ENCODE measurements at places on chromosomes 2 and 18.

DNA sequence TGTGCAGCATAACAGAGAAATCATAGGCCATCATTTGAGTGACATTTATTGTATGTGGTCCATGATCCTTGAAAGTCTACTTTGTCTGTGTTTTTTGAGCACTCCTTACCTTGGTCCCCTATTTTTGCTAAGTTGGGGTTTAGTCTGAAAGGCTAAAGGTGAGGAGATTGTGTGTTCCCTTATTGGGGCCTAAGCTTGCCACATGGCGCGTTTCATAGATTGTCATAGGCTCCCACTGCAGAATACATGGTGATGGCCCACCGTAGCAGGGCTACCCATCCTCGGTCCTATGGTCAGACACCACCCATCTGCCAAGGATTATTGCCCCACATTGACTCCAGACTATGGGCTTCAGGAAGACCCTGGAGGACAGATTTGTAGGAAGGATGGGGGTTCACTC, 117.0 kb upstream of the ZSWIM2 start:
- no peak for DNase-seq

DNA sequence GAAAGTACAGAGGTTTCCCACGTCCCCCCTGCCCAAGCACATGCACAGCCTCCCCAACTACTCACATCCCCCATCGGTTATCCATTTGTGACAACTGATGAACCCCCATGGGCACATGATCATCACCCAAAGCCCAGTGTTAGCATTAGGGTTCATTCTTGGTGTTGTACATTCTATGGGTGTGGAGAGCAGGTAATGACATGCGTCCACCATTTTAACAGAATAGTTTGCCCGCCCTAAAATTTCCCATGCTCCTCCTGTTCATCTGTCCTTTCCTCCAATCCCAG, 74.3 kb downstream of the LONRF2 start:
- DNase-seq, result no peak

GRCh38 chr2:221202431-221202830, 369.7 kb downstream of the EPHA4 start:
- no peak for DNase-seq

DNA sequence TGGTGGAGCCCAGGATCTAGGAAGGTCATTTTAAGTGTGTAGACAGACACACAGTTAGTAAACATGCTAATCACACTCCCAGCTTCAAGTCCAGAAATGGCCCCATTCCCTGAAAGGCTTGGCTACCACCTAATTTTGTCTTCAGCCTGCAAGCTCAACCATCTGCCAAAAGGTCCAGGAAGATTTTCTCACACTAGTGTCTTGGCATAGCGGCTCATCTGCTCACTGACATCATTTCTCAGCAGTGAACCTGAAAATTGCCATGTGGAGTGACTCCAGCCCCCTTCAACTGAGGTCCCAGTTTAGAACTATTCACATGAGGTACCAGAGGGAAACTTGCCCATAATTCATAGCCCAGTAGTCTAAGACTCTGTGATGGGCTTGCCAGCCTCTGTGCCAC, 748.9 kb downstream of the LRP1B start:
- no peak for DNase-seq

- no peak for DNase-seq
Measured at GRCh38 chr2:128384446-128384845, 65.8 kb upstream of the HS6ST1 start.

DNA sequence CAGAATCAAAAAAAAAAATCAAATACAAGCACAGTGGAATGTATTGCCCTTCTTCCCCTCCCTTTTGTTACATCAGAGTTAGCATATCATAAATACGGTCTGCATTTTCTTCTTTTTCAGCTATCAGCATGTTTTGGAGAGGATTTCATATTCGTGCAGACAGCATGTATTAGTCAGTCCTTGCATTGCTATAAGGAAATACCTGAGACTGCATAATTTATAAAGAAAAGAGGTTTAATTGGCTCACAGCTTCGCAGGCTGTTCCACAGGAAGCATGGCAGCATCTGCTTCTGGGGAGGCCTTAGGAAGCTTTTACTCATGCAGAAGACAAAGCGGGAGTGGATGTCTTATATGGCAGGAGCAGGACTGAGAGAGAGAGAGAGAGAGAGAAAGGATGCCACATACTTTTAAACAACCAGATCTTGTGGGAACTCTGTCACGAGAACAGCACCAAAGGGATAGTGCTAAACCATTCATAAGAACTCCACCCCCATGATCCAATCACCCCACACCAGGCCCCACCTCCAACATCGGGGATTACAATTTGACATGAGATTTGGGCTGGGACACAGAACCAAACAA, 8.9 kb downstream of the IL1B start:
- no peak for DNase-seq

DNA sequence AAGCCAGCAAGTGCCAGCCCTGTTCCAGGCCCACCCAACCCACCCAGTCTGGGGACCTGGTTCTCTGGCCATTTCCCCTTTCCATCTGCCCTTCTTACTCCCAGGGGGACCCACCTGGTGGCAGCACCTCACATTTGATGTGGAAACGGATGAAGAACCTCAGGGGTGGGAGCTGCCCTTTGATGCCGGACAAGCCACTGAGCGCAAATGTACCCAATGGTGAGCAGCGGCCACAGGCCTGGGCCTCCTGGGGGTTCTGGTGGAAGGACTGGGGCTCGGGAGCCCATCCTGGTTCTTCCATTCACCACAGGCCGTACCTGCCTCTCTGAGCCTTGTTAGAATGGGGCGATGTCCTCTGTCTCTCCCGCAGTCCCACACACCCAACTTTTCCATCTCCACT, 84.7 kb downstream of the EPAS1 start:
- no peak for DNase-seq

GRCh38 chr2:27164960-27165763, 16.4 kb downstream of the TCF23 start:
- DNase-seq, result no peak

DNA sequence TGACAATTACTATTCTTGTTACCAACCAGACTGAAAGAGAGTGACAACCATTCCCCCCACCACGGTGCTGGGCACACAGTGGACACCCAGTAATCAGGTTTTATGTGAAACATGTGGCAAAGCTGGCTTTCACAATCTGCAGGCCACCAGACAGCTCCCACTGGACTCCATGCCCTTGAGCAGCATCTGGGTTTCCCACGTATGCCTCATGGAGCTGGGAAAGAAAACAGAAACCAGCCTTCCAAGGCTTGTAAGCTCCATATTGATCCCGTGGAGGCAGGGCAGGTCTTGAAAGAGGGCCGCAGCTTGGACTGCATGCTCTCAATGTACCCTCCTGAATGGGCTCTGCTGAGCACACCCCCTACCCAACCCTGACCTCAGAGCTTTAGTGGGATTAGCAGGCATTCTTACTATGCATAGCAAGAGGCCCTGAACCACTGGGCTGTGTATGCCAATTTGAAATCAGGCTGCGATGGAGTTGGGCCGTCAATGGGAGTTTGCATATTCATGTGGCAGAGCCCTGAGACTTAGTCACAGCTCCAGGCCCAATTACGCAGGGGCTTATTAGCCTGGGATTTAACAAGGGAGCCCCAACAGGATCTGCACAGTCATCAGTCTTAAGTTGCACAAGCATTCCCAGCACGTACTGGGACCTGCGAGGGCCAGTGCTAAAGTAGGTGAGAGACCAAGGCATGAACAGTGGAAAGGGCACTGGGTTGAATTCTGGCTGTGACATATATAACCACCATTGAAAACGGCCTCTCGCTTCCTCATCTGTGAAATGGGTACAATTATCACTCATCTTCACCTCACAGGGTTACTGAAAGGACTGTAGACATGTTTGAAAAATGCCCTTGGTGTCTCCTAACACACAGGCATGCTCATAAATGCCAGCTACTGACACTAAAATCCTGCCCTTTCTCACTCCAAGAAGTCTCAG, 10.5 kb downstream of the C1QL2 start:
- DNase-seq, result no peak

GRCh38 chr2:1607236-1607920, 136.9 kb downstream of the PXDN start:
- no peak for DNase-seq

DNA sequence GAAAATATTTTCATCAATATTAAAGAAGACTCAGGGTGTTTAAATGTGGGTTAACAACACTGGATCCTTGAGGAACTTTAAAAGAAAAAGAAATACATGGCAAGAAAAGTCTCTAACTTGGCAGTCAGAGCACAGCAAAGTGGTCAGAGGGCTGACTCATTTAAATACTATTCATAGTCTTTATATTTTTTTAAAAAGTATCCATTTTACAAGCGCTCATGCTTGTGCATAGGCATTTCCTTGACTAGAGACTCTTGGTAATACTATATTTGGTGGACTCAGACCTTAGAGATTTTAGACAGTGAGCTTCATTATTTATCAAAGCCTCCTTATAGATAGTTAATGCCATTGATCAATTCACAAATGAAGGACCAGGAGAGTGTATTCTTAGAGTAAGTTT, 110.2 kb downstream of the ABCA12 start:
- DNase-seq, result no peak

- no peak for DNase-seq
Measured at GRCh38 chr2:44929735-44930273, 11.7 kb upstream of the SIX3 start.

GRCh38 chr18:59861963-59862819, 37.6 kb upstream of the PMAIP1 start:
- no peak for DNase-seq

GRCh38 chr2:227545990-227546389, 52.7 kb upstream of the SCYGR2 start:
- DNase-seq, result no peak

DNA sequence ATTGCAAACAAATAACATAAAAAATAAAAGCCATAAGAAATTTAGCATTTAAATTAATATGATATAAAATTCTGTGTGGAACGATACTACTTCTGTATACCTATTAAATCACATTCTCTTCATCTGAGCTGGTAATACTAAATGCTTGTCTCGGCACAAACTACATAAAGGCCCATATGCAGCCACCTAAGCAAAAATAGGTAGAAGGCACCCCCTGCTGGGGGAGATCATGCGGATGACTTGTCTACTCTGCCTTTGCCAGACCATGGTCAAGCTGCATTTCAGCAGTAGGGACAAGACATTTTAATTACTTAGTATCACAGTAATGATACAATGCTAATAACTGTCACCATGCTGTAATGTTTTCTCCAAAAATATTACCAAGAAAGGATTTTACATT, 108.0 kb downstream of the CDH19 start:
- peak; percentile 9 for DNase-seq

DNA sequence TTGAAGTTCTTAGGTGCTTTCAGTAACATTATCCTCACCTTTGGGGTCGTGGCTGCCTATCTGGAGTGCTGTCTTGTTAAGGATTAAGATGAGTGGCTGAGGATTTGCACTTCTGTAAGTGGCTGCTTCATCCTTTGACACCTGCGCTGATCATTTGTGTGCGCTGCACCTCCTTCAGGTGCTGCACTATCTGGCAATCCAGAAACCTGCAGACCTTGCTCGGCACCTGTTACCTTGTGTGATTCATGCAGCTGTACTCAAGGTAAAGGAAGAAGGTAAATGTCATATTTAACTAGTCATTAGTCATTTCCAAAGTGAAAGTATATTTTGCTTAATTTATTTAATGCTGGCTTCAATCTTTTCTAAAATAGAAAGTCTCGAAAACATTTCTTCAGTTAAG, 110.3 kb downstream of the RAB3GAP1 start:
- DNase-seq, result no peak

GRCh38 chr18:36769172-36769571, 59.6 kb downstream of the TPGS2 start:
- DNase-seq, result no peak

GRCh38 chr2:190123956-190124355, 61.4 kb upstream of the MSTN start:
- no peak for DNase-seq

DNA sequence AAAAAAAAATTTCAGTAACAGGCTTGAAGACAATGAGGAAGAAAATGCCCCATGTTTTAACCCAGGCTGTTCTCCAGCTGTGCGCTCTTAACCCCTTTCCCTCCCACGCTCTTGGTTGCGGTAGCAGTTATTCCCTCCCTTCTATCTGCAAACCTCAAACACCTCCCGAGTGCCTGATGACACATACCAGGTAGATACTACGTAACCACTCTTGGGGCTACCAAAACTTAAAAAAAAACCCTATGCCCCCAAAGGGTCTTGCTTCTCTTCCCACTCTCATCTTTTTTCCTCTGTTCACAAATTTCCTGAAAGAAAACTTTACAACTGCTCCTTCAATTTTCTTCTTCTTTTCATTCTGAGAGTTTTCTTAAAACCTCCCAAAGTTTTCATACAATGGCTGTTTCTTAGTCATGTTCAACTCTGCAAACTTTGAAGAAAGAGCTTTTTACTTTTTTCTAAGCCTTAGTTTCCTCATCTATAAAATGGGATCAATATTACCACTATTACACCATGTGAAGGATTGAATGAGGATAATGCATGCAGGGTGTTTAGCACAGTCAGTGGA, 4.9 kb upstream of the DRC1 start:
- peak; percentile 21 for DNase-seq

DNA sequence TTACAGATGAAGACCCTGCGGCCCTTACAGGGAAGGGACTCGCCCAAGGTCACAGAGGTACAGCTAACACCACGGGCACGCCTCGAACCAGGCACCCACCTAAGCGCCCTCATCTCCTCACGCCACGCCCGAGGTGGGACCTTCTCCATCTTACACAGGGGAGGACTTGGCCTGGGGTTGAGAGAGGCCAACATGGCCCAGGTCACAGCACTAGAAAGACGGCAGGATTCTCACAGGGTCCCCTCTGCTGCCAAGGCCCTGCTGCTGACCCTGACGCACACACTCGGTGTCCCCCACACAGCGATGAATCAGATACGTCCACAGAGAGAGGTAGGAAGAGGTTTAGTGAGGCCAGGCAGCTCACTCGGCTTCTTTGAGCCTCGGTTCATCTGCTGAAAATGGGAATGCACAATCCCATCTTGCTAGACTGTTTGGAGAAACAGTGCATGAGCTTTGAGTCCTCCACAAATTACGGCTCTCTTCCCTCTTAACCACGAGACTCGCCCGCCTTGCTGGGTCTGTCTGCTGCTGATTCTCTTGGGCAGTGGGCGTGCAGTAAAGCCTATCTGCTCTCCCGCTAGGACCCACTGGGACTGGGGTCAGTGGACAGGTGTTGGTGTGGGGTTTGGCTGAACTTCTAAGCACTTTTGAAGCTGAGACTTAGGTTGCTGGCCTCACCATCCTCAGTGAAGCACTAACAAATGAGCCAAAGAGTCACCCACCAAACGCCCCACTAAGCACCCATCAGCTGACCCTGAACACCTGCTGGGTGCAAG, 79.2 kb downstream of the SMAD7 start:
- no peak for DNase-seq

DNA sequence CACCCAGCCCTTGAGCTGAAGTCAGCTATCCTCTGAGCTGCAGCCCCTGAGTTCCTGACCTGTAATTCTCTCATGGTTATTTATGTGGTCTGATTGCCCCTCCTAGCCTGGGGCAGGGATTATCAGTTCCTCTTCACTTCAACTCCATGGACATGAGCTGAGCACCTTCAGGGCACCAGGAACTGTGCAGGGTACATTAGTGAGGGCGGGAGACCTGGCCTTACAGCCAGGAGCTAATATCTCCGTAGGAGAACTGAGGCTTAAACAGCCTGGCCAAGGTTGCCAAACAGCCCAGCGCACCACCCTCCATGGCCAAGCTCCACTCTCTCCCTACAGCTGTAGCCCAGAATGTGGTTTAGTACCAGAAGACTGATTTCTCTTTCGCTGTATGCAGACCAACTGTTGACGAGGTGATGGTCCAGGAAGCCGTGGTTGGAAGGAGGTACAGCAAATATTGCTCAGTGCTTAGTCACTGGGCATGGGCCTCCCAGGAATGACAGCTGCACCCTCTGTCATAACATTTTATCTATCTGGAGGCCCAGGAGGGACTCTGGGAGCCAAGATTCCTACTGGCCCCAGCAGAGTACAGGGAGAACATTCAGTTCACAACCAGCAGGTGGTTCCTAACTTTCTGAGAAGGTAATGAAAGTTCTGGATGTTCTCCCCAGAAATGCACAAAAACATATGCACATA, 228.7 kb upstream of the SIX2 start:
- no peak for DNase-seq

Measured in stimulated activated CD4-positive, alpha-beta T cell treated with anti-CD3 and anti-CD28 coated beads, TNF-alpha, amount 100 ng/mL, for 24 hours (primary cell).